ENCODE measurements at places on chromosomes 13 and 19.

- no peak for DNase-seq
These were observed 15.9 kb upstream of the GAS6 start for GRCh38 chr13:113879494-113880360.

- no peak for DNase-seq
These were observed 72.5 kb upstream of the UBL3 start for GRCh38 chr13:29922896-29923295.

DNA sequence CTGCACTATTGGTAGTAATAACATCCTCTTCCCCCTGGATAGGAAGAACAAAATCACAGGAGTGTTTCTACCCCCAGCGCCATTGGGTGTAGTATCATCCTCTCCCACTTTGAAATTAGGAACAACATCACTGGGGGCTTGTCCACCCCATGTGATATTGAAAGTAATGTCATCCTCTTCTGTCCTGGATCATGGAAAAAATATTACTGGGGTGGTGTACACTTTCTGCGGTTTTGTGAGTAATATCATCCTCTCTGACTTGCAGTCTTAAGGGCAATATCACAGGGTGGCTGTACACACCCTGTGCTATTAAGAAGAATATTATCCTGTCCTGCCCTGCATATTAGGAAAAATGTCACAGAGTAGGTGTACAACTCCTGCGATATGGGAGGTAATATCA is 4.9 kb upstream of the RGCC start:
- DNase-seq = no peak

- no peak for DNase-seq
These were observed 908.2 kb downstream of the EFNB2 start for GRCh38 chr13:105627270-105627669.

GRCh38 chr19:6568010-6568526 is 22.9 kb downstream of the CD70 start:
- DNase-seq = no peak

GRCh38 chr13:39516096-39516495 is 86.9 kb downstream of the LHFPL6 start:
- DNase-seq = no peak

DNA sequence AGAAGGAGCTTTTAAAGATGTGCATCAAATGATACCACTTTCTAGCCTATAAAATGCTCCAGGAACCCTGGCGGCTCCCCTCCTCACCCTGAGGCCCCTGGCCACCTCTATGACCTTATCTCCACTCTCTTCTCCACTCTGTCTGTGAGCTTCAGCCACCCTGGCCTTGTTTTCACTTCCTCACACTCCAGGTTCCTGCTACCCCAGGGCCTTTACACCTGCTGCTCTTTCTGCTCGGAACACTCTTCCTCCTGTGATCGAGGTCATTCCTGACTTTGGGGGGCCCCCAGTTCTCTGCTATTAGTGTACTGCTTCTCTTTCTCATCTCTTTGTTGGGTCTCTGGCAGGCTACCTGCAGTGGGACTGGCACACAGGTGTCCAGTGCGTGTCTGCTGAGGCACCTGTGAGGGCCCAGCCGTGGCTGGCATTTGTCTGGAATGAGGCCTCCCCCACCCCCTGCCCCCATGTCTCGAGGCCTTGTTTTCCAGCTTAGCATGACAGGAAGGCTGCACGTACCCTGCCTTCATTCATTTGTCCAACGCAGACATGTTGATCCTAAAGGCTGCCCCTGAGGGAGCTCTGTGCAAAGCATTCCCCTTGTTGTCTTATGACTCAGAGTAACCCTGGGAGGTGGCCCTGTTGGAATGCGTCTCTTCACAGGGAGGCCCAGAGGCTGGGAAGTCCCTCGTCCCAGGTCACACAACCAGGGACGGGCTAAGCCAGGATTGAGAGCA is 2.3 kb downstream of the DDA1 start:
- DNase-seq = no peak

DNA sequence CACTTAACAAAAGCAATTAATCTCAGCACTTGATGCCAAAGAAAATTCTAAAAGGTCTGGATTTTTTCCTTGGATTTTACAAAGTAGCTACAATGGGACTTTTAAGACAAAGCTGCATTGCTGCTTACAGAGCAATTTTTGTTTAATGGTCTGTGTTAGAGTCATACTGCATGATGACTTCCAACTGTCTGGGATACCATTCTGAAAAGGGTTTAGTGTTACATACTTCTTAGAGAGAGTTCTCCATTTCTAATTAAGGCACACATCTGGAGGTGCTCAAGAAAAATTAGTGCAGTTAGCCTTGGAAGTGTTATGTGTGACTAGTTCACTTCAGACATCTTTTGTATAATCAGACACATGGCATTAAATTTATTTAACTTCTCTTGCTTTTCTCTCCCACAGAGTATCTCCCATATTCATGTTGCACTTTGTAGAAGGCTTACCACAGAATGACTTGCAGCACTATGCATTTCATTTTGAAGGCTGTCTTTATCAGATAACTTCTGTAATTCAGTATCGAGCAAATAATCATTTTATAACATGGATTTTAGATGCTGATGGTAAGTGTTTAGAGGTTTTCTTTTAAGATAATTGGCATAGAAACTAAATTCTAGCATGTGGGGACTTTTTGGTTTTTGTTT is 35.1 kb downstream of the USPL1 start:
- DNase-seq = no peak

DNA sequence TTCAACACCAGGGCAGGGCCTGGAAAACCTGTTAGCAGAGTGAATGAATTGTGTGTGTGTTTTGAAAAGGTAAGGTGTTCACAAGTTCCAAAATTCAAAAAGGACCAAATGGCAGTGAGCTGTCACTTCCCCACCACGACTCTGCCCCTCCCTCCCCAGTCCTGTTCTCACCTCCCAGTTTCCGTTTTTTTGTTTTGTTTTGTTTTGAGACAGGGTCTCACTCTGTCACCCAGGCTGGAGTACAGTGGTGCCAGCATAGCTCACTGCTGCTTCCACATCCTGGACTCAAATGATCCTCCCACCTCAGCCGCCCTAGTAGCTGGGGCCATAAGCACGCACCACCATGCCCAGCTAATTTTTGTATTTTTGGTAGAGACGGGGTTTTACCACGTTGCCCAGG is 20.3 kb upstream of the BCL3 start:
- no peak for DNase-seq

DNA sequence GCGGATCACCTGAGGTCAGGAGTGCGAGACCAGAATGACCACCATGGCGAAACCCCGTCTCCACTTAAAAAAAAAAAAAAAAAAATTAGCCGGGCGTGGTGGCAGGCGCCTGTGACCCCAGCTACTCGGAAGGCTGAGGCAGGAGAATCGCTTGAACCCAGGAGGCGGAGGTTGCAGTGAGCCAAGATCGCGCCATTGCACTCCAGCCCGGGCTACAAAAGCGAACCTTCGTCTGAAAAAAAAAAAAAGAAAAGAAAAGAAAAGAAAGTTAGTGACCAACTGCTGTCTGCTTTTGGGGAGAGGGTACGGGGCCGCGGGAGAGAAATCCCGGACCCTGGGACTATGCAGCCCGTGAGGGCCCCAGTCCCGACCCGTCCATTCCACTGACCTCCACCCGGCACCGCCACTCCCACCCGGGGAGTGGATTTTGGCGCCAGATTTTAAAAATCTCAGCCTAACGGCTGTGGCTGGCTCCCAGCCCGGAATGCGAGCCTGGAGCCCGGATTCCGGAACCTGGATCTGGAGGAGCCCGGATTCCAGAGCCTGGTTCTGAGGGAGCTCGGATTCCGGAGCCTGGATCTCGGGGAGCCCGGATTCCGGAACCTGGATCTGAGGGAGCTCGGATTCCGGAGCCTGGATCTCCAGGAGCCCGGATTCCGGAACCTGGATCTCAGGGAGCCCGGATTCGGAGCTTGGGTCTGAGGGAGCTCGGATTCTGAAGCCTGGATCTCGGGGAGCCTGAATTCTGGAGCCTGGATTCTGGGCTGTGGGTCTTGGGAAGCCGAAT is 6.1 kb upstream of the LMNB2 start:
- DNase-seq = no peak

DNA sequence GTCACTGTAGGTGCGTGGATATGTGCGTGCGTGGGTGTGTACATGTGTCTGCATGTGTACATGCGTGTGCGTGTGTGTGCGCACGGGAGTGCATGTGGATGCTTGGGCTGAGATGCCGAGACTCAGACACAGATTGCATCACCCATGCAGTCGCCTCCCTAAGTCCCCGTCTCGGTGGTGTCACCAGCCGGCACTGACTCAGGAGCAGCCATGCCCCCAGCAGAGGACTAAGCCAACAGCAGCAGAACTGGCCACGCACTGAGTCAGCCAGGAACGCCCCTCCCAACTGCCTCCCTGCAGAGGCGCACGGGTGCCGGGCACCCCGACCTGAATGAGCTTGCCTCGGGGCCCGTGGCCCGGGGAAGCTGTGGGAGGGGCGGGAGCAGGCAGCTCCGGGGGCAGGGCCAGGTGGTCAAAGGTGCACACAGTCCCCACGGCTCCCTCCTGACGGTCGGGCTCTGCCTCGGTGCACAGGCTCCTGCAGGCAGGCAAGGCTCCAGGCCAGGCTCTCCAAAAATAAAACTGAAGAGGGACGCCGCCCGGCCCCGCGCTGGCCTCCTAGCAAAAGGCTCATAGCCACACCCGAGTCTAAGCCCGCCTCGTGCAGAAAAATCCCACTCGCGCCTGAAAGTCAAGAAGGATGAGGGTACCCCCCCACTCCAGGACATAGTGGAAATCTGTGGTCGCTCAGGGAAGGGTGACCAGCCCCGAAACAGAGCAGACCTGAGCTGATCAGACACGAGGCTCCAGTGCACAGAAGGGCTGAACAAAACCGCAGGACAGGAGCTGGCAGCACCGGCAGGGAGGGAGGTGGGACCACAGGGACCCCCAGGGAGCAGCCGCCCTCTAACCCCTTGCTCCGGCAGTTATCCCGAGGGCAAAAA is 49.2 kb downstream of the GADD45B start:
- peak; percentile 94 for DNase-seq

- no peak for DNase-seq
These were observed 37.1 kb upstream of the RNF113B start for GRCh38 chr13:98214008-98214643.

DNA sequence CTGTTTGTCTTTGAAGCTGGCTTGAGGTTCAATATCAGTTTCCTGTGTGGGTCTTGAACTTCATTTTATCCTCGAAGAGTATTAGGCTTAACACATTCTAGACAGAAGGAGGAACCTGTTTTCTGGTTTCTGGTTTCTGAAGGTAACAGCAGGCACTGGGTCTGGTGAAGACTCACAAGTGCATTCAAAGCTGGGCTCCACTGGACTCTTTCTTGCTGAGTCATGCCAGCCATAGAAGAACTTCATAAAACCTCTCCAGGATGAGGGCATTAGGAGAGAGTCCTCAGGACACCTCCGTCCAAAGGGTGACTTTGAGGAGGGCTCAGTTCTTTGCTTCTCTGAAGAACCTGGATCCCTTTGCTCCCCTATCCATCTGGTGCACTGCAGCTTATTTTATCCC is 668.6 kb upstream of the SLC10A2 start:
- DNase-seq = no peak

DNA sequence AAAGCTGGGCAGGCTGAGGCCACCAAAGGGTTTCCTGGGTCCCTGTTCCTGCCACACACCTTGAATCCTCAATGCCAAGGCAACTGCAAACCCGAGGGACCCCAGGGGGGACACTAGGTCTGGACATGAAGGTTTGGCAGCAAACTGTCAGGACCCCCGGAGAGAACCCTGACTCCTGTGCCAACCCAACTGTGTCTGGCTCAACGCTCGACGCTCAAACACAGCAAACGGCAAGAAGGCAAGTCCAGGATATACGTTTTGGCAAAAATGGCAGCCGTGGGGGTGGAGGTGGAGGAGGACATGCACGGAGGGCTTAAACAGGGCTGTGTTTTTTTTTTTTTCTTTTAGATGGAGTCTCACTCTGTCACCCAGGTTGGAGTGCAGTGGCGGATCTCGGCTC is 73.0 kb downstream of the GADD45B start:
- DNase-seq = no peak

DNA sequence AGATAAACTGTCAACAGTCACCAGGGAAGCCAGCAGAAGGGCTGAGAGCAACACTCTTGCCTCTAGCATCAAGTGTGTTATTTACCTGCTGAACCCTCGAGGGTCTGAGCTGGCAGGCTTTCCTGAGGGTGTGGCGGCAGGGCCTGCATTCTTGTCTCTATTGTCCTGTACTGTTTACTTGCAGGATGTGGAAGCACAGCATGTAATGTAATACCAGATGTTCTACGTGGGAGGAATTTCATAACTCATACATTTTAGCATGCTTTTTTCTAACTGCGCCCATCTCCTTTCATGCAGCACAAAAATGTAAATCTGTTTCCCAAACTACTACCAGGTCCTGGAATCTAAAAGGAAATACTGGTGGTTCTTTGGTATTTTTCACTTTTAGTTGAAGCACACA is 153.1 kb downstream of the RGCC start:
- DNase-seq = no peak

- no peak for DNase-seq
These were observed 216 bp downstream of the SH2D3A start for GRCh38 chr19:6767081-6767356.

DNA sequence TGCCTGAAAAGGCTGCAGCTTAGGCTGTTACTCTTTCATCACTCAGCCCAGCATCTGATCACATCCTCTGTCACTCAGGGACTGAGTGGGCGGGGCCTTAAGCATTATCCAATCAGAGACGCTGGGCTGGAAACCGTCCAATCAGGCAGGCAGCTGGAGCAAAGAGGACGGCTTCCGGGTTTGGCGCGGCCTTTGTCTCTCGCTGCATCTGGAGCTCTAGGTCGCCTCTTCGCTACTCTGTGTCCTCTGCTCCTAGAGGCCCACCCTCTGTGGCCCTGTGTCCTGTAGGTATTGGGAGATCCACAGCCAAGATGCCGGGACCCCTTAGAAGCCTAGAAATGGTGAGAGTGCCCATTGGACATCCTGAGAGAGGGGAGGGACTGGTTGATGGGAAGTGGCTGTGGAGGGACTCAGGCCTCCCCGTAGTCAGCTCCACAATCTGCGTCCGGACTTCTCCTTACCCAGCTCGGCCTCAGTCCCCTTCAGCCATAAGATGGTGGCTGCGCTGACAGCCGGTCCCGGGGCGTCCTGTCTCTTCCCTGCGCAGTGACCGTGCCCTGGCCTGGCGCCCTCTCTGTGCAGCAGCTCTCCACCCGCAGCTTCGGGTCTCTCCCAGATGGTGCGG is at the start of gene ZNF486:
Gene ZNF486, plus strand, starts transcription at position 195 of the 625 bp plus-strand sequence. Its CDS starts 117 bp downstream, at position 312.
- peak; percentile 94 for DNase-seq

DNA sequence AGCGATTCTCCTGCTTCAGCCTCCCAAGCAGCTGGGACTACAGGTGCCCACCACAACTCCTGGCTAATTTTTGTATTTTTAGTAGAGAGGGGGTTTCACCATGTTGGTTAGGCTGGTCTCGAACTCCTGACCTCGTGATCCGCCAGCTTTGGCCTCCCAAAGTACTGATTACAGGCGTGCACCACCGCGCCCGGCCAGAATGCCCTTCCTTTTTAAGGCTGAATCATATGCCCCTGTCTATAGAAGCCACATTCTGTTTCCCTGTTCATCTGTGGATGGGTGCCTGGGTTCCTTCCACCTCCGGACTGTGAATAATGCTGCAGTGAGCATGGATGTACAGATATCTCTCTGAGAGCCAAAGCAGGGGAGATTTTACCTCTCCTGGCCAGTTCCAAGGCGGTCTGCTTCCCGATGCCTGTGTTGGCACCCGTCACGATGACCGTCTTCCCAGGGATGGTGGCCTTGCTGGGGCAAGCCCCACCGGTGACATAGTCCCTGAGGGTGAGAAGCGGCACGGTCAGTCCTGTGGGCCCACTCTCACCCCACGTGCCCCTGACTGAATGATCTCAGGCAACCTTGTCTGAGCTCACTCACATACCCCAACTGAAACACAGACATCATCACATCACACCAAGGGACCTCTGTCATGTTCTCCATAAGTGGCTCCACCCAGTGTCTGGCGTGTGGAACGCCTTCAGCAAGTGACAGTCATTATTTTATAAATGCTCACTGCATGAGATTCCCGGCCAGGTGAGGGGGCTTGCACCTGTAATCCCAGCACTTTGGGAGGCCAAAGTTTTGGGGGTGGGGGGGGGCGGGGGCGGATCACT is 4.0 kb downstream of the RDH13 start:
- DNase-seq = no peak

Data from NB4 (cell line).